T-helper 17 cell (primary cell): ENCODE measurements at places on chromosomes 3 and 15.

DNA sequence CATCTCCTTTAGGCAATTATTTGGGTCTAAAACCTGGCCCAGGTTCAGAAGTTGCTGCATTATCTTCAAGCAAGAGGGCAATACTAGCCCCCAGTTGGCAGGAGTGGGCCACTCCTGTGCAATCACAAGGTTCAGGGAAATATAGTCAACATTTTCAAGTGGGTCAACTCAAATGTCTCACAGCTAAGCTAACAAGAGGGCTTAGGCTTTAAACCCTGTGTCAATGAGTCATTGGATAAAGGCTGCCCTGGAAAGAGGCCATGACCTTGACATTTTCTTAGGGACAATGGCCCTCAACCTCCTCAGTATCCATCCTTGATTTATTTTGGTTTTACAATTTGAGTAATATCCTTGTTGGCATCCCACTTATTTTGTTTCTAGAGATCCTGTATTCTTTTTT is 73.5 kb upstream of the DCP1A start:
- DNase-seq, result no peak

- DNase-seq, result no peak
Observed at GRCh38 chr3:50605901-50606326, 5.7 kb downstream of the CISH start.

DNA sequence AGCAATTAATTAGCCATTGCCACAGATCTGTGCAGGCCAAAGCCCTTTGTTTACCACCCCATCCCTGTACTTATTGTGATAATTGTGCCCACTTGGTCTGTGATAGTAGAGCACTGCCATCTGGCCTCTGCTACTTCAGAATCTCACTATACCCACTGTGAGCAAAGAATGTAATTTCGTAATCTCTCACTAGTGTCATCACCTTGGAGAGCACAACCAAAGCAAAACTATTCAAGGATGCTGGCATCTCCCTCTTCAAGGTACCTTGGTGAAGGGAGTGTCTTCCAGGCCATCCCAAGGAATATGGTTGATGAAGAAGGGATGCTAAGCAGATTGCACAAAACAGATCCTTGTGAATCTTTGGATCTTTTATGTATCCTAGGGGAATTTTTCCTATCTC is 34.7 kb upstream of the NOX5 start:
- DNase-seq, result no peak

- DNase-seq, result no peak
Observed at GRCh38 chr15:65806397-65806796, 14.3 kb upstream of the DENND4A start.

GRCh38 chr3:181564222-181564621 is 147.5 kb upstream of the SOX2 start:
- no peak for DNase-seq

GRCh38 chr15:41334293-41335120 is 1.8 kb downstream of the NUSAP1 start:
- DNase-seq, result no peak

GRCh38 chr15:73956743-73957135 is 30.5 kb downstream of the LOXL1 start:
- DNase-seq, result no peak

DNA sequence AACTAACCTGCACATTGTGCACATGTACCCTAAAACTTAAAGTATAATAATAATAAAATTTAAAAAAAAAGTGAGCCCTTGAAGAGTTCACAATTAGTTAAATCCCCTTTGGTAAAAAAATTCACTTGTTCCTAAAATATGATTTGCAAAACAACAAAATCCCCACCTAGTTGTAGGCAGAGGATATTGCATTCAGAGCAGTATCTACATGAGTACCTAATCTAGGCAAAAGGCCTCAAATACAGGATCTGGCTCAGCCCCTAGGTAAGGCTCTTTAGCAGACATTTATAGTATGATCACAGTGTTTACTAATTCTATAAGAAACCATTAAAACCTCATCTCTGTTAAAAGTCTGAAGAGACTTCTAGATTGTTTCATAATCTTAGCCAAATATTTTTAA is 89.3 kb upstream of the CCDC80 start:
- DNase-seq, result no peak

- no peak for DNase-seq
Observed at GRCh38 chr3:144809380-144809779, 837.8 kb downstream of the DIPK2A start.

DNA sequence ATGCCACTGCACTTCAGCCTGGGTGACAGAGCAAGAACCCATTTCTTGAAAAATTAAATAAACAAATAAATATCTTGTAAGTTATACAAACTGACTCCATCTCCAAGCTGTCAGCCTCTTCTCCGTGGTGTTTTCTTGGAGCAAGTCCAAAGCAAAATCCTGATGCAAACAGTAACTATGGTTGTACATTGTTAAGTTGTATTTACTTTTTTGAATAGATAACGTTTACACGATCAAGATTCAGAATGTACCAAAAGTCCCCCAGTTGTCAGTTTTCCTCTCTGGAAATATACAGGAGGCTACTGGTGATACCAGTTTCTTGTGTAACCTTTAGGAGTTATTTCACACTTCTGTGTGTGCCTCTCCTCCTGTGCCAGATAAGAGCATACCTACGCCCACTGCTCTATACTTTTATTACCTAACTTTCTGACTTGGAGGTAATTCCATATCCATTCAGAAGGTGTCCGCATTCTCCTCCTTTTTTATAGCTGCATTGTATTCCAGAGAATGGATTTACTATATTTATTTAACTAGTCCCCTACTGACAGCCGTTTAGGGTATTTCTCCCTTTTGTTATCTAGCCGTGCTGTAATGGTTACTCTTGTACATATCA is 14.2 kb downstream of the CMTM7 start:
- DNase-seq, result no peak

DNA sequence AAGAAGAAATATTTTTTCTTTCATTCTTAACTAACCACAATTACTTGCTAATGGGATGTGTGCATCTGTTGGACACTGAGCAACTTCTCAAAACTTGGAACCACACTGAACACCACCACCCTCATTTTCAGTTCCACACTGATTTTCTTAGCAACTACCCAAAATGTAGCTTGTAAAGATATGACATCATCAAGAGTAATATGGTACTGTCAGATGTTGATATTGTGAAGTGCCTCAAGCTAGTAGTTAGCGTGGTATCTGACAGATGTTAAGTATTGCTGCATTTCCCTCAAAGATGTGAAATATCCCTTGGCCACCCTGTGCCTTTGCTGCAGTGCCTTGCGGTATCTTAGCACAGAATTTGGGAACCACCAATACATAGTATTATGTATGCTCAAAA is 9.3 kb downstream of the RFTN1 start:
- DNase-seq, result no peak

DNA sequence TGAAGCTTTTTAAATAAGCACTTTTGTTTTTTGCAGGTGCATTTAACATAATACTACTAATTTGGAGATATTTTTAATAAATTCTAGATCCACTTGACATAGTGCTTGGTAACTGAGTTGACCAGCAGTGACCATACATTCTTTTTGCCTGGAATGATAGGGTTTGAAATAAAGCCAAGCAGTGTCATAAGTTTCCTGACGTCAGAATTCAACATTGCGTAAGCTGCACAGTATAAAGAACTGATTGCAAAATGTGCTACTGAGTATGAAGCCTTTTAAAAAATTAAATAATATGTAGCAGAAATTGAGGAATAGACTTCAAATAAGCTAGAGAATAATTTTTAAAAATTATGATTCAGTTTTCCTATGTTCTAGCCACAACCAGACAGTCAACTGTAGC is 454.6 kb upstream of the ARPP21 start:
- no peak for DNase-seq

DNA sequence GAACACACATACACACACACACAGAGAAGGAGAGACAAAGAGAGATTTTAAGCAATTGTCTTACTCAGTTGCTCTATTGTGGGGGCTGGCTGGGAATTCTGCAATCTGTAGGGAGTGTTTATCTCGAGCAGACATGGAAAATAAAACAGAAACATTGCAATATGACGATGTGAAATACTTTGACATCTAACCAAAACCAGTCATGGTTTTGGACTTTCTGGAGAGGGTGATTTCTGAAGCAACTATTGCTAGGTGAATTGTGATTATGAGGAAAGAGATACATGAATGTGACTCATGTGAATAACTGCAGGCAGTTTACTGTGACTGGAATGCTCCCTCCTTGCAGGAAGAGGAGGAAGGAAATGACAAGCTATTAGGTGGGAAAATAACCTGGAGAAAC is 12.3 kb upstream of the PHLDB2 start:
- DNase-seq, result no peak

DNA sequence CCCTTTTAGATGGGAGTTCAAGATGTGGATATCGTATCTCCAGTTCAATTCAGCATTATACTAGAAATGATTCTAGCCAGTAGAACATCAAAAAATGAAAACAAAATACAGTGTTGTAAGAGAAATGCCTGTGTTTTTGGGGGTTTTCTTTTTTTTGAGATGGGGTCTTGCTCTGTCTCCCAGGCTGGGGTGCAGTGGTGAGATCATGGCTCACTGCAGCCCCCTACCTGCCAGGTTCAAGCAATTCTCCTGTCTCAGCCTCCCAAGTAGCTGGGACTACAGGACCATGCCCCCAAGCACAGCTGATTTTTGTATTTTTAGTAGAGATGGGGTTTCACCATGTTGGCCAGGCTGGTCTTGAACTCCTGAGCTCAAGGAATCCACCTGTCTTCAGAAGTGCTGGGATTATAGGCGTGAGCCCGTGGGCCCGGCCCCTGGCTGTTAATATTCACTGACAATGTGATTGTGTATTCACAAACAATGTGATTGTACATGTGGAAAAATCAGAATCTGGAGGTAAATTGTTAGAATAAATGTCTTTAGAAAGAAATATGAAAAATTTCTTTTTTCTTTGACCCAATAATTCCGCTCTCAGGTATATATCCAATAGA is 59.0 kb downstream of the ARIH1 start:
- no peak for DNase-seq

DNA sequence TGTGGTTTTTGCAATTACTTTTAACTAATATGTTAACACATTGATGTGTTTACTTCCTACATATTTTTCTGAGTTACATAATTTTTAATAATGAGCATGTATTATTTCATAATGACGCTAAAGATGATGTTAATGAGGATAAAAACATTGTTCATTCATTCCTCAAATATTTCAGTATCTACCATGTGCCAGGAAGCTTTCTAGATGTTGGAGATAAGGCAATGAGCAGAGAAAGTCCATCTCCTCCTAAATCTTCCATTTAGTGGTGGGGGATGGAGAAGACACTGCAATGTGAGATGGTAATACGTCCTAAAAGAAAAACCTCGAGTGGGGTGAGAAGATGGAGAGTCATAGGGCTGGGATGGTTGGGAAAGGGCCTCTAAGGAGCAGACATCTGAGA is 132.7 kb downstream of the MYLK start:
- DNase-seq, result no peak

DNA sequence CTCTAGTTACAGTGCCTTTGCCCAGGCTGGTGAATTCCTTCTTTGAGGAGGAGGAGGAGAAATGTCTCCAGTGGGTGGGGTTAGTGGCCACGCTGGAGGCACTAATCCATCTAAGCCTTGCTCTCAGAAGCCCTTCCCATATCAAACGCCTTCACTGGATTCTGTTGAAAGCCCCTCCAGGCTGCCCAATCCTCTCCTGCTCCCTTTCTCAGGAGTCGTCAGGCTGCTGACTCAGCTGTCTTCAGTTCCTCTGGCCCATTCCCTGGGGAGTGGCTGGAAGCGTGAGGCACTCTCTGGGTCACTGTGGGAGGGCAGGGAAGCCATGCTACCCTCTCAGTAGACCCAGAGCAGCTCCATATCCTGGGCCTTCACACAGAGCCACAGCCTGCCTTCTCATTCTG is 2.7 kb downstream of the AP2M1 start:
- DNase-seq, result no peak

DNA sequence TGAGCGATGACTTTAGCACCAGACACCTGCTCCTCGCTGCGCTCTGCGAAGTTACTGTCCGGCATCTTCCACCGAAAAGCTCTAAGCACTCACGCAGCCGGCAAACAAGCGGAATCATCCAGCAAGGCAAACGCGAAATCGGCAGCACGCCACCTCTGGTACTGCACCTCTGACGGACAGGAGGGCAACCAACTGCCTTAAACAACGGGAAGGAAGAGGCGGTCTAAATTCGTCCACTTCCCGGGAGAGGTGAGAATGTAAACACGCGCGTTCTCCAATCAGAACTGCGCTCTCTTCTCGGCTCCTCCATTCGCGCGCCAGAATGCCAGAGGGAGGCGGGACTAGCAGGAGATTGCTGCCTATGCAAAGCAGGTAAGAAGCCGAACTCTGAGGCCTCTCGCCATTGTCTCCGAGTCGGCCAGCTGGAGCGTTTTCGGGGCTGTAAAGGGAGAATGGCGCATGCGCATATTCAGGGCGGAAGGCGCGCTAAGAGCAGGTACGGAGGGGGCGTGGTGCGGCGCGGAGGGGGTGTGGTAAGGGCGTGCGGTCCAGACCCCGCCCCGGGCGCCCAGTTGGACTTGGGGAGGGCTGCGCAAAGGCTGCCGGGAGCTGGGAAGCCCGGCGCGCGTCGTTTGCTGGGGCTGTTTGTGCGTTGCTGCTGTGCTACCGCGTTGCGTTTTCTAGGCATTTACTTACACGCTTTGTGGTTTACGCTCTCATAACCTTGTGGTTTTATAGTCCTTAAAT is at the start of the genes BTD and HACL1:
BTD (plus strand) TSS at position 347 of the 747 bp plus-strand sequence. CDS start 33,695 bp downstream, outside the sequence.
HACL1 (minus strand) TSS at position 171 of the 747 bp plus-strand sequence; CDS start at position 65, 106 bp downstream.
- peak; percentile 95 for DNase-seq

DNA sequence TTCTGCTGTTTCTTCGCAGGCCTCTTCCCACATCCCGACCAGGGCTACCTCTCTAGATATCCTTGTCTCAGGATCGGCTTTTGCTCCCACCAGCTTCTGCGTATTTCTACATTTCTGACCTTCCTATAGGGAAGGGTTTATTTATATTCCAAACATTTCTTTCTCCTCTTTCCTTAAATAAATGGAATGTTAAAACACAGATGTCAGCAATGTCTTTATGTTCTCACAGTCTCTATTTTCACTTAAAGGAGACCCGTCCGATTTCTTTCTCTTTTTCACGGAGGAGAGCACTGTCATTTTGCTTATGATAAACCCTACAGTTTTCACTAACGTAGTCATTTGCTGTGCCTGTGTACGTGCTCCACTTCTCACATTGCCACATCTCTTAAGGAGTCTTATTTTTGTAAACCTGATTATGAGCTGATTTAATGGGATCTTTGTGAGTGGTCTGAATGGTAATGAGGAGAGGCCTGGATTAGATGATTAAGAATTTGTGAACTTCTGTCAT is 630 bp downstream of the KIF15 start:
- no peak for DNase-seq

DNA sequence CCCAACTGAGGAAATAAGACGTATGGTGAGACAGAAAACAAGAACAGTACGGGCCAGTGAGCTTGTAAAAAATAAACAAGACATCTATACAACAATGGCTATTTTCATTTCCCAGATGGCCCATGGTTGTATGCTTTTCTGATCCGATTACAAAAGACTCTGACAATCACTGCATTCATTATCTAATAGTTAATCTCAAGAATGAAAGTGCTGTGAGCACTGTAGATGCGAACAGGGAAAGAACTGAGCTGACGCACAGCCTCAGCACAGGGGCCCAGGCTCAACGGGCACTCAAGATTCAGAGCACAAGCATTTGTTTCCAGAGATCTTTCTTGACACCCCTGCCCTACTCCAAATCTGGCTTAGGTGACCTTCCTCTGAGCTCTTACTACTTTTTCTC is 6.9 kb downstream of the MTMR10 start:
- no peak for DNase-seq

- DNase-seq, result no peak
Observed at GRCh38 chr3:125478326-125478725, 41.7 kb downstream of the SNX4 start.
